NB4 (cell line): ENCODE measurements at places on chromosomes 12 and 14.
A peak's percentile ranks its signal among the peaks of the same experiment; 100 is the strongest.

DNA sequence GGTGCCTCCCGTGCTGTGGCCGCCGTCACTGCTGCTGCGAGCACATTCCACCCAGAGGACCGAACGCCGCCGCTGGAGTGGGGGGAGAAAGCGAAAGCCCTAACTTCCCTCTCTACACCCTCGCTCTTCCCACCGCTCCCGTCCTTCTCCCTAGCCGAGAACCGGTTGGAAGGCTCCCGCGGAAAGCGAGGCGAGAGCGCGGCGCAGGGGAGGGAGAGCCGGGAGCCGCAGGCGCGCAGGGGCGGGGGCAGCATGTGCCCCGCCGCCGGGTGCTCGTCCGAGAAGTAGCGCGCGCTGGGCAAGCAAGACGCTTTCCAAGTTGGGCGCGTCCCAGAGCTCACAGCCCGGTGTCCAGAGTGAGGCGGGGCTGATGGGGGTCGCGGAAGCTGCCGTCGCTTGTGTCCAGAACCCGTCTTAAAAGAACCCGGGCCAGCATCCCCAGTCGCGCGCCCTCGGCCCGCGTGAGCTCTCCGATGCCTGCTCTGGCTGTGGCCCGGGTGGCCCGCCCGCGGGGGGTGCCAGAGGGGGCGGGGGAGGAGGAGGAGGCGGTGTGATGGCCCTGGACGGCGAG lies at the start of gene TRHDE:
TSS of gene TRHDE (plus strand) at position 280 of the 571 bp plus-strand sequence. CDS start at position 554, 274 bp downstream.
- DNase-seq: no peak

GRCh38 chr12:75081305-75081704 lies 128.3 kb downstream of the KCNC2 start:
- no peak for DNase-seq

DNA sequence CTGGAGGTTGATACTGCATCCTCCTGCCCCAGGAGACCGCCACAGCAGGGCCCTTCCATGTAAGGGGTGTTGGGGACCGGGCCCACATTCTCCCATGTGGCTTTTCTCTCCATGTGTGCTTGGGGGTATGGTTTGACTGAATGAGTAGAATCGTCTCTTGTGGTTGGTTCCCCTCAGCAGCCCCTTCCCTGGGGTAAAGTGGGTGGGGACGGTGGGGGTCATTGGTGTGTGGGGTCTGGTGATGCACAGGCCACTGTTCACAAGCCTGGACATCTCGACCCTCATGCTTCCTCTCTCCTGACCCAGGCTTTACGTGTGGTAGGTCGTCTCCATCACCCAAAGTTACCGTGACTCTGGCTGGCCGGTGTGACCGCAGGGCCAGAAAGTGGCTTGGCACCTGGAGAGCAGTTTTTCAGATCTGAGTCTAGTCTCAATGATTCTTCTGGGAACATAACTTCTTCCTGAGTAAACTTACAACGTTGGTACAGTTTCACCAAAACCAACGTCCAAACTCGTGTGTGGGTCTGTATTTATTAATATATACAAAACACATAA lies 17.7 kb downstream of the DCAF4 start:
- no peak for DNase-seq

GRCh38 chr14:54643696-54644176 lies 76.8 kb downstream of the SAMD4A start:
- DNase-seq: no peak

DNA sequence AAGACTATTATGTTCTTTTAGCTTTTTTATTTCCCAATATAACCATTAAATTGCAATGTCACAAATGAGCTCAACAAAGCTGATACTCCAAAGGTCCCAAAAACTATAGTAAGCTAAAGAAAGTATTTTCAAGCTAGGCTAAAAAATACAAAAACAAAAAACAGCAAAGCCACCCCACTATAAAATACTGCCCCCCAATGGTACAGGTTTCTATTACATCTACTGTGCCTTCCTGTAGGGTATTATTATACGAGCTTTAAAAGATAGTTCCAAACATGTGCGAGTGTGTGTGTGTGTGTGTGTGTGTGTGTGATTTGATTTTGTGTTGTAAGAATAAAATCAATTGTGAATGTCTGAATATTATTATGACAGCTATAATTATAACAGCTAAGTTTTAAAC lies 1.1 kb downstream of the IFNG start:
- peak; percentile 42 for DNase-seq
